ENCODE measurements at places on chromosomes 3 and 15. TPM values are rescaled to one million over a fixed set of nuclear protein-coding genes. Genes with fewer than 3 reads are reported as not detected.

The STRA6 gene
- not detected for total RNA-seq

GRCh38 chr3:109784852-109785631 lies 447.7 kb upstream of the DPPA4 start:
- H3K4me3 ChIP-seq, result no peak overlapping the region
- H3K36me3 ChIP-seq, result no peaks in the 10 kb centered on the region
- no peaks in the 10 kb centered on the region for H3K27me3 ChIP-seq
- no peak overlapping the region for H3K27ac ChIP-seq
- H3K4me1 ChIP-seq, result no peaks in the 10 kb centered on the region

The LRTM1 gene
- not detected for total RNA-seq

DNA sequence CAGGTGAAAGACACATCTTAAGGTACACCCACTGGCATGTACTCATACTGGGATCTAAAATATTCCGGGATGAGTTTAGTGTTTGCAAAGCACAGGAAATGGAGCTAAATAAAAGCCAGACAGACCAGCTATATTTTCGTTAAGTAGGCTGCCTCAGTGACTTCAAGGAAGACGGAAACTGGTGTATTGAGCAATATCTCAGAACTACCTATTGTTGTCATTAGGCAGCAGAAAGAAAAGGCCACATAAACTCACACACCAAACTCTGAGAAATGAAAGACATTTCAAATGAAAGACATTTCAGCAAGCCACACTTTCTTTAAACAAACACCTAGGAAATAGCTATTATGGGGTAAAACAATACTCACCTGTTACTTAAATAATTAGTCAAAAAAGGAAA lies 761.7 kb upstream of the SEMA6D start:
- no peak for DNase-seq
- H3K27me3 ChIP-seq, result no peaks in the 10 kb centered on the region
- no peak overlapping the region for H3K27ac ChIP-seq
- no peaks in the 10 kb centered on the region for H3K36me3 ChIP-seq

DNA sequence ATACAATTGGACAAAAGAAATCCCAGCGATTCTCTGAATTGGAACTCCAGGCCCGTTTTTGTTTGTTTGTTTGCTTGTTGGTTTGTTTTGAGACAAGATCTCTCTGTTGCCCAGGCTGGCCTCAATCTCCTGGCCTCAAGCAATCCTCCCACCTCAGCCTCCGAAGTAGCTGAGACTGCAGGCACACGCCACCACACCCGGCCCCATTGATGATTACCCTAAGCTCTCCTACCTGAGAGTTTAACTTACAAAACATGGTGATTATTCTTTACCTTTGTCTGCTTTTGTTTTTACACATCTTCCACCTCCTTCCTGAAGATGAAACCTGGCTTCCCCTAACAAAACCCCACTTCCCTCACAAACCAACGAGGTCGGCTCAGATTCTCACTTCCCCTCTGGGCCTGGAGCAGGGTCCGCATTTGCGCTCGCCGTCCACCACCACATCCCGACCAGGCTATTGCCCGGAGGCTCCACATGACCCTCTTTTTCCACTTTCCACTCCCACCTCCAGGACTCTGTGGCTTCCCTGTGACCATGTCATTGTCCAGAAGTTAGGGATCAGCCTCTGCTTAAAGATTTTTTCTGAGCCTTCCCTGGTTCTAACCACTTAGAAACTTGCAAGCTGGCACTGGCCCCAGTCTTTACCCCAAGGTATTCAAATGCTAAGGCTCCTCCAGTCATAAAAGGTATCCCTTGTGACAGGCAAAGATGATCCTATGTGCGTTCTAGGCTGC lies 14.8 kb downstream of the KLHL6 start:
- H3K4me3 ChIP-seq, result no peak overlapping the region
- DNase-seq, result no peak
- H3K36me3 ChIP-seq, result no peaks in the 10 kb centered on the region
- no peaks in the 10 kb centered on the region for H3K27me3 ChIP-seq
- peaks cover 81% of the 10 kb centered on the region for H3K4me1 ChIP-seq
- no peak overlapping the region for H3K27ac ChIP-seq

The BBX gene
- 93.9 TPM for total RNA-seq

All from CD4-positive, alpha-beta memory T cell (primary cell).